ENCODE measurements at places on chromosomes 1 and 21. TPM values are rescaled to one million over a fixed set of nuclear protein-coding genes. Genes with fewer than 3 reads are reported as not detected.

The PCP4L1 gene
- 0.21 TPM for total RNA-seq

DNA sequence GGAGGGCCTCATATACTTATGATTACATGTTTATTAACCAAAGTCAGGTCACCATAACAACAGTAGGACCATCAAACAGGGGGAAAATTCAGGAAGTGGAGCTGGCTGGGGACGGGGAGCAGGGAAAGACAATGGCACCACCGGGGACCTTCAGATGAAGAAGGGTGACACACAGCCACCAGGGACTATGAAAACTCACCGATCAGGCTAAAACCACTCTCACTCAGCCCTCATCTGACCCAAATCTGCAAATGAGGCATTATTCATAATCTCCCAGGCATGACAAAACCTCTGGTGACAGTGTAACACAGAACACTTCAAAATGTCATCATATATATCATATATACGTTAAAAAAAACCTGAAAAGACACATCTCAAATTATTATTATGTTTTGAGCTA, 11.2 kb downstream of the MKNK1 start:
- DNase-seq = no peak

DNA sequence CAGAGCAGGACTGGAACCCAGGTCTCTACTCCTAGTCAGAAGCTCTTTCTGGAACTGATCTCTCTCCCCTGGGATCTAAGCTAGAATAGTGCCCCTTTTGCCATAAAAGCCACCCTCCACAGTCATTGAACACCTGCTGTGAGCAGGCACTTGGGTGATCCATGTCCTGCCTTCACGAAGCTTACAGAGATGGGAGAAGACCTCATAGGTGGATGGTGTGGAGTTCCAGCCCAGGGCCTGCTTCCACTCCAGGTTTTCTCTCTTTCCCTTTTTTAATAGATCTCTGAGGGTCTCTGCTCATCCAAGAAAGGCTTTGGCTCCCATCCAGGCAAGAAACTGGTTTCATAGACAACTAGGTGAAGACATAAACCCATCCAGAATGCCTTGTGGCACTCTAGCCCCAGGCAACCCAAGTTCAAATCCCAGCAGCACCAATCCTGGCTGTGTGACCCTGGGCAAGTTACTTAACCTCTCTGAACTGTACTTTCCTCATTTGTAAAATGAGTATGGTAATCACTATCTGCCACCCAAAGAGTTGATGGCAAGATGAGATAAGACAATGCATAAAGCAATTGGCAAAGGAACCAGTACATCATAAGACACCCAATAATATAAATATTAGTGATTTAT, 46.4 kb upstream of the TMEM51 start:
- no peak for DNase-seq

The GNG12 gene
- total RNA-seq = 0.07 TPM

GRCh38 chr1:205589618-205590456, 42.0 kb downstream of the ELK4 start:
- DNase-seq = no peak

The PLPPR4 gene
- total RNA-seq = not detected

DNA sequence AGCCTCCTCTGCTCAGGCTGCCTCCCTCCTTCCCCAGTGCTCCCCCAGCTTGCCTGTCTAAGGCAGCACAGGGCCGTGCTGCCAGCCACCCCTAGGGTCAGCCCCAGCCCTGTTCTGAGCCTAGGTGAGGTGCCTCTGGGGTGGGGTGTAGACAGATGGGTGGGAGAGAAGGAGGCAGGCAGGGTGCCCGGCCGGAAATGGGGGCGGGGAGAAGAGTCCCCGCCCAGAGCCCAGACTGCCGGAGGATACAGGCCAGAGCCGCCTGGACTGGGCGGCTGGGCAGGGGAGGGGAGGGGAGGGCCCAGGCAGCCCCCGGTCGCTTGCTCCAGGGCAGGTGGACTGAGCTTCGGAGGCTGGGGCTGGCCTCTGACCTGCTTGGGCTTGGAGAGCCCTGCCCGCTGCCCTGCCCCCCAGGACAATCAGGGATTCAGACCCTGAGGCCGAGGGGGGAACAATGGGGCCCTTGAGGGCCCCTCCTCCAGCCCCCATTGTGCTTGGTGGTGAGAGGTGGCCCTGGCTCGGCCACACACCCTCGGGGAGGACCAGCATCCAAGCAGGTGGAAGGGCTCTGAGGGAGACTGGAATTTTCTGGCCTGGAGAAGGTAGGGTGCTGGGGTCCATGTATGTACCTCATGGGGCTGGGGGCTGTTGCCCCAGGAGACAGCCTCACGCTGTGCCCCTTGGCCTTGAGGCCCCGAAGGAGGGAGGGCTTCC, at the start of gene GJC2:
TSS of gene GJC2 (plus strand) at position 525 of the 714 bp plus-strand sequence. CDS start 7,829 bp downstream, outside the sequence.
- no peak for DNase-seq

DNA sequence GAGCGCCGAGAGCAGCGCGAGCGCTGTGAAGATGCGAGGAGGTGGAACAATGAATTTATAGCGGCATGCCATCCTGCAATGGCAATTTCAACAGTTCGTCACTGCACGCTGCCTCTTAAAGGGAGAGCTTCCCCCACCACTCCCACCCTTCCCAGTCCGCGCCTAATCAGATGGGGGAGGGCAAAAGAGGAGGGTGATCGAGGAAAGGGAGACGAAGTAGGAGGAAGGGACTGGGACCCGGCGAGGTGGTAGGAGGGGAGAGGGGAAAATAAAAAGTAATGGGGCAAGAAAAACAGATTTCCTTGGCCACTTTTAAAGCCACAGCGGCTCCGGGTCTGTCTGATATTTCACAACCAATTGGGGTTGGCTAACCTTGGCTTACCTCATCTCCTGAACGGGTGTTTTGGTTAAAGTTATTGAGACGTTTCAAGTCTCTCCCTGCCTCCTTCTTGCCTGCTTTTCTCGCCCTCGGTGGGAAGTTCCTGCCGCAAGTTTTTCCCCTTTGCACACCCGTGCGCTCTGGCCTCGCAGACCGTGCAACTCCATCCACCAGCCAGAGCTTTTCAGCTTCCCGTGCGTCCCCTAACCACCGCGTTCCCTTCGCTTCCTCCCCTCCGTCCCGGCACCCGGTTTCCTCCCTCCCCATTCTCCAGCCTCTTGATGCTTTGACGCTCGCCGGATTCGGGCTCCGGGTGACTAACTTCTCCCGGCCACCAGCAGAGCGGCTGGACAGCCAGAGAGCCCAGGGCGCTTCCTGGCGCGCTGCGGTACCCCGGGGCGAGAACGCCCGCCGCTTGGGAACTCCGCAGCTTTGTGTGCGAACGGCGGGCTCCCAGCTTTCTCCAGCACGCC, at the start of gene ADAMTS5:
TSS of gene ADAMTS5 (minus strand) at position 27 of the 852 bp plus-strand sequence. CDS start 697 bp downstream, outside the sequence.
- peak; percentile 6 for DNase-seq
